ENCODE measurements at places on chromosomes 3 and 15. TPM values are rescaled to one million over a fixed set of nuclear protein-coding genes. Genes with fewer than 3 reads are reported as not detected.

DNA sequence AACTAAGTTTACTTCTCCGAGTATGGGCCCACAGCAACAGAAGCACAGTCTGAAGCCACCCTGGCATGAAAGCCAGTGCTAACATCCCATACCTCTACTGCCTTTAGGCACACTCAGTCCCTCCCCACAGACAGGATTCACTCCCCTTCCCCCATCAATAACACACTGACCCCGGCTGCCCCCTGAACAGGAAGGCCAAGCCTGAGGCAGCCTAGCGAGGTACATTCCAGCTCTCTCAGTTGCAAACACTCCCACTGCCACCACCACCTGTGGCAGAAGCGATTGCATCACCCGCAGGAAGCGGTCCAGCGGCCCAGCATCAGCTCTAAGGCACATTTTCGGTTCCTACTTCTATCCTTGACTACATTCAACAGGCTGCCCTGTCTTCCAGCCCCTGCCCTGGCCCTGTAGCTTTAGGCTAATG, 7.0 kb upstream of the BMF start:
- no peak overlapping the region for H3K4me3 ChIP-seq
- H3K4me1 ChIP-seq: no peaks in the 10 kb centered on the region

- no peak overlapping the region for H3K4me3 ChIP-seq
- peaks cover 3% of the 10 kb centered on the region for H3K27me3 ChIP-seq
- no peaks in the 10 kb centered on the region for H3K36me3 ChIP-seq
- no peak overlapping the region for H3K27ac ChIP-seq
- no peaks in the 10 kb centered on the region for H3K4me1 ChIP-seq
Measured at GRCh38 chr3:72081471-72082185, 296.7 kb upstream of the PROK2 start.

- H3K4me3 ChIP-seq: no peak overlapping the region
- no peaks in the 10 kb centered on the region for H3K4me1 ChIP-seq
- no peaks in the 10 kb centered on the region for H3K36me3 ChIP-seq
Measured at GRCh38 chr3:25142609-25143355, 285.3 kb upstream of the RARB start.

DNA sequence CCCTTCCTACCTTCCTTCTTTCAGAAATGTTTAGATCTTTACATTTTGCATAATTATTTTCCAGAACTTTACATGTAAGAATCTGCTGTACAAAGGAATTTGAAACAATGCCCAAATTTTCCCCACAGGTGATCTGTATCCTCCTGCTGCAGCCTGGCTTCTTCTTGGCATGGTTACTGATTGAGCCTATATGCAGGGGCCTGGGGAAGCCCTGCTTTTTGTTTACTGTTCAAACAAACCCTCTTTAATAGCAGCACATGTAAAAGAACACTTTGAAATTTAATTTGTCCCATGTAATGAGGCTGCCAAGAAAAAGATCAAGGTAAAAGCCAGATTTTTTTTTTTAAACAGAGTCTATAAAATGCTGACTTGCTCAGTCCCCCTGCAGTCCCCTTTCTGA, 432.2 kb downstream of the TUSC7 start:
- no peaks in the 10 kb centered on the region for H3K27me3 ChIP-seq
- H3K27ac ChIP-seq: no peak overlapping the region
- H3K4me1 ChIP-seq: peaks cover 2% of the 10 kb centered on the region
- no peak overlapping the region for H3K4me3 ChIP-seq

GRCh38 chr15:77548589-77549557, 83.8 kb downstream of the LINGO1 start:
- peaks cover under 1% of the 10 kb centered on the region for H3K4me1 ChIP-seq
- no peaks in the 10 kb centered on the region for H3K27me3 ChIP-seq
- H3K36me3 ChIP-seq: no peaks in the 10 kb centered on the region

GRCh38 chr3:5296362-5296761, 108.9 kb downstream of the EDEM1 start:
- H3K27me3 ChIP-seq: no peaks in the 10 kb centered on the region
- no peaks in the 10 kb centered on the region for H3K4me1 ChIP-seq
- no peak for DNase-seq
- no peak overlapping the region for H3K4me3 ChIP-seq
- H3K27ac ChIP-seq: no peak overlapping the region

DNA sequence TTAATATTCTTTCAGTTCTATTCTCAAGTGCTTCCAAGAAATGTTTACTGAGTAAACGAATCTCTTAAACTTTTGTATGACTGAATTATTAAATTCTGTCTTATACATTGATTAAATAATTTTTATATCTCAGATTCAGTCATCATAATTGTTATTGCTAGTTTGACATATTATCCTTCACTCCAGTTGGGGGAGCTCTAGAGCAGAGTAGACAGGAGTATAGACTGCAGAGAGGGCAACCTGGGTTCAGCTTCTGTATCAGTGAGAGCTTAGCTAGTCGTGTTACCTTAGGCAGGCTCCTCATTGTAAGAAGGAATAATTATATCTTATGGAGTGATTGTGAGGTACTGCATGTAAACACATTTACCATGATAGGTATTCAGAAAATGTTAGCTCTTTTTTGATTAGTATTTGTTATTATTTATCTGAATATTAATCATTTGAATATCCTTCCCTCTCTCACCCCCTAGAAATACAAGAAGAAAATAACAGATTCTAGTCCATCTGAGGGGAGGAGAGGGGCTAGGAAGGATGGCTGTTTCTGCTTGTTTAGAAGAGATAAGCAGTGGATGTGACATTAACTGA, 31.0 kb upstream of the ZCWPW2 start:
- DNase-seq: peak; percentile 32
- H3K27me3 ChIP-seq: no peaks in the 10 kb centered on the region
- H3K36me3 ChIP-seq: peaks cover 14% of the 10 kb centered on the region

DNA sequence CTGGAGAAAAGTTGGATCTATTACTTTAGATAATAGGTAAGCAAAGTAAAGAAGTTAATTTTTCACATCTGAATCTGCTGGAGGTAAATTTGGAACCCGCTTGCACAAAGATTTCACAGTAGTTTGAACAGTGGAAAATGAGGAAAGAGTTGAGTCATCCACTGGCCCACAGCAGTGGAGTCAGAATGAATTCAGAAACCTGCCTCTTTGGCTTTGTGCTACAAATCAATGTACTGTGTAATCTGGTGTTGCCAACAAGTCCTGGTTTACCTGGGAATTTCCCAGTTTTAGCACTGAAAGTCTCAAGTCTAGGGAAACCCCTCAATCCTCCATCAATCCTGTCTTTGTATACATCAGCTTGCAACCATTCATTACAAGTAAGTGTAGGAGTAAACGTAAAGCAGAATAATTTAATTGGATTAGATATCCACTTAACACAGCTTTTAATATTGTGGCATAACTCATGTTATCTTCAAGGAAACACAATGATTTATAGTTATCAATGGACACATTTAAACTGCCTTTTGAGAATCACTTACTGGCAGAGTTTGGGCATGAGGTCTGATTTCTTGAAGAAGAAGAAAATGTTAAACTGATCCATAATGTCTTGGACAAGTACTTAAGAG, 100.6 kb downstream of the DCLK3 start:
- H3K4me3 ChIP-seq: no peak overlapping the region
- H3K4me1 ChIP-seq: no peaks in the 10 kb centered on the region
- no peaks in the 10 kb centered on the region for H3K27me3 ChIP-seq
- DNase-seq: no peak

DNA sequence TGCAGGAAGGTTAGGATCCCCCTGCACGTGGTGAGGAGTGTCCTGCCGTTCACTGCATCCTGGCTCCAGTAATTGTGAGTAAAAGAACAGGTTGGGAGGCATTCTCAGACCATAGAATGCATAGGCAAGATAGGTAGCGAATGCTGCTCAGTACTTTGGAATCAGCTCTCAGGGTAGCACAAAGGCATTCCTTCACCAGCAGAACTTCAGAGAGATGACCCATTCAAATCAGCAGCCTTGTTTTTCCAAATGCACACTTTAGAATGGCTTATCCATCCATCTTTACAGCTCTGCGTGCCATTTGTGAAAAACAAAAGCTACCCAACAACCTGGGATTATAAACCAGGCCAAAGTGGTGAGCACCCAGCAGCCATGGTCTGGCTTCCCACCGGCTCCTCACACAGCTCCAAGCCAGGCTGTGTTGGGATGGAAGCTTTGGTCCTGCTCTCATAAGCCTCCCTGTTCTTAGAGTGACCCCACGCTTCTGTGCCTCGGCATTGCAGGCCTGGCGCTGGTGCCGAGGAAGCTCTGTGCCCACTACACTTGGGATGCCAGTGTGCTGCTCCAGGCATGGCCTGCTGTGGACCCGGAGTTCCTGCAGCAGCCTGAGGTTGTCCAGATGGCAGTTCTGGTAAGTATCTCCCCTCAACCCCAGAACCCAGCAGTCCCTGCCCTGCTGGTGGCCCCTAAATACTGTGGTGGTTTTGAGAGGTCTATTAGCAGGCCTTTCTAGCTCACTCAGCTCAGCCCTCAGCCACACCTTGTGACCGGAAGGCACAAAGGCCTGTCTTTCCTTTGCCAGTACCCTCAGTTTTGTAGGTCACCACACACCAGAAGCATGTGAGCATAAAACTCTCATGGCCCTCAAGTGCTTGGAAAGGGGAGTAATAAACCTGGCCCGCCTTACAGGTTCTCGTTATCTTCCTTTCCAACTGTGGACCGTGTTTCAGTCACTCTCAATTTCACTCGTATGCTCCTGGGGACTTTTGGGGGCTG, 52.9 kb upstream of the LIMD1 start:
- no peak for DNase-seq
- H3K27ac ChIP-seq: no peak overlapping the region
- no peak overlapping the region for H3K4me3 ChIP-seq
- H3K36me3 ChIP-seq: peaks cover 30% of the 10 kb centered on the region
- no peaks in the 10 kb centered on the region for H3K27me3 ChIP-seq
- H3K4me1 ChIP-seq: no peaks in the 10 kb centered on the region

DNA sequence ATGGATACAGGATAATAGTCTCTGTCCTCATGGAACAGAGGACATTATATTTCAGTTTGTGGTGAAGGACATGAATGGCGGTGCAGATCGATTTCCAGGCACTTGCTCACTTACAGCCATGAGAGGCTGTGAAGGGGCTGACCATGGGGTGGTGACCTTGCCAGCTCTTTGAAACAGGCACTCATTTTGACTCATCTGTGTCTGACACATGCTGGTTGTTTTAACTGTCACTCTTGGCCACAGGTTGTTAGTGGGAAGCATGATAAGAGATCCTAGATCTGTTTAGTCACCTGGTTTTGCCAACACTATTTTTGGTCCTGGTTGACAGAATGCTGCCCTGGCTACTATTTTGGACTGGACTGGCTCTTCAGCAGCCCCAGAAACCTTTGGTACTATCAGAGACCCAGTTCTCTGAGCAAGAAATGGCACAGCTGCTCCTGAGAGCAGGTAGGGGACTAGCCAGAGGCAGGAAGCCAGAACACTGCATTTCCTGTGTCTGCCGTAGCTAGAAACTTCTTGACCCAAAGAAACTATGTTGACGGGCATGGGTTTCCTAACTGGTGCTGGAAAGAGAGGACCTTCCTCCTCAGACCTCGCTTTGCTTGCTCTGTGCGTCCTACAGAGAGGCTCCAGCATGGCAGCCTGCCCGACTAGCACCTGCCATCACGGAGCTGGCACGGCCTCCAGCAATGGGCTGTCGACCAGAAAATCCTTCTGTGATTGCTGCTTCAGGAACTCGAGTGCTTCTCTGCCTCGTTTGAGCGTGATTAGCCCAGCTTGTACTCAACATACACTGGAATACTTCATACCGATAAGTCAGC, 6.3 kb downstream of the PXYLP1 start:
- no peak overlapping the region for H3K4me3 ChIP-seq
- H3K4me1 ChIP-seq: peaks cover 32% of the 10 kb centered on the region

DNA sequence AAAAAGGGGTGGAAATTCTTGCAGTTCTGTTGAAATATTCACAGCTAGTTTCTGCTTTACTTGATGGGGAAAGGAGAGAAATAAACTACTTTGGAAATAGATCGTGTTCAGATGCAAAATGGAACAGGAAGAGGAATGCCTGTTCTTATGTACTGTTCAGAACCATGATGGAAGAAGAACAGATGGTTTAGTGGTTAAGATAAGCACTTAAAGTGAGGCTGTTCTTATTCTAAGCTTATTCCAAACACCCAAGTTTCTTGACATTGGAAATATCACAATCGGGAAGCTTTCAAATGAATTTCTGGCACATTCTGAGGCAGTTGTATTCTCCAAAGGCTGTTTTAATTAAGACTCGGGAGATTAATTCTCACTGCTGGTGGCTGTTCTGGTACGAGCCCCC, 228.5 kb downstream of the LSAMP start:
- H3K36me3 ChIP-seq: no peaks in the 10 kb centered on the region
- no peak overlapping the region for H3K4me3 ChIP-seq
- H3K4me1 ChIP-seq: no peaks in the 10 kb centered on the region
- DNase-seq: no peak

DNA sequence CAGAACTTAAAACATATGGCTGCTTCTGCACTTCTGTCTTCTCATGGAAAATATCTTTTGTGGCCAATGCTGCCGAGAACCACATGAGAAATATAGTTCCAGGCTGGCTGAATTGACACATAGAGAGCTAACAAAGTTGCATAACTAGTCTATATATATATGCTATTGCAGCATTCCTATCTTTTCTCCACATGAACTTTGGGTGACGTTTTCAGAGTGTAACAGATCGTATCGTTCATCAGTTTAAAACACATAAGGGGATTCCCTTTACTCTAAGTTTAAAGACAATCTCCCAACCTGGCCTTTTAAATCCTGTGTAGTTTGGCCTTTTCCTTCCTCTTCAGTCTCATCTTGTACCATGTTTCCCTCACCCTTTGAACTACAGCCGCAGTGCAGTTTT, 394.2 kb upstream of the CBLB start:
- peaks cover 12% of the 10 kb centered on the region for H3K4me1 ChIP-seq
- H3K27ac ChIP-seq: peak overlapping the region; percentile 80
- no peak overlapping the region for H3K4me3 ChIP-seq
- H3K27me3 ChIP-seq: no peaks in the 10 kb centered on the region
- peak; percentile 48 for DNase-seq

DNA sequence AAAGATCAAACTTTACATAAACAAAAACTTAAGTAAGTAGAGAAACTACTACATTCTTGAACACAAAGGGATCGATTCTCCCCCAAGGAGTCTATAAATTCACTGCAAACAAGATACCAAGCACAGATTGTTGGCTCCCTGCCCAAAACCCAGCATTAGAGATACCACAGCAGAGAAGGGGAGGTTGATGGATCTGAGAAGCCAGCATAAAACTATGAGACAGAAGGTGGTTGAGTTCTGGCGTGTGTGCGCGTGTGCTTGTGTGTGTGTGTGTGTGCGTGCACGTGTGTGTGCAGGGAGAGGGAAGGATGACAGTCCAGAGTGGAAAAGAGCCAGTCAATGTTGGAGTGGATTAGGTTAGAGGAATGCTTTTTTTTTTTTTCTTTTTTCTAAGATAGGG, 143.2 kb upstream of the PRR20G start:
- no peaks in the 10 kb centered on the region for H3K4me1 ChIP-seq
- H3K27me3 ChIP-seq: peaks cover 26% of the 10 kb centered on the region
- no peak overlapping the region for H3K4me3 ChIP-seq
- DNase-seq: no peak
- no peaks in the 10 kb centered on the region for H3K36me3 ChIP-seq

DNA sequence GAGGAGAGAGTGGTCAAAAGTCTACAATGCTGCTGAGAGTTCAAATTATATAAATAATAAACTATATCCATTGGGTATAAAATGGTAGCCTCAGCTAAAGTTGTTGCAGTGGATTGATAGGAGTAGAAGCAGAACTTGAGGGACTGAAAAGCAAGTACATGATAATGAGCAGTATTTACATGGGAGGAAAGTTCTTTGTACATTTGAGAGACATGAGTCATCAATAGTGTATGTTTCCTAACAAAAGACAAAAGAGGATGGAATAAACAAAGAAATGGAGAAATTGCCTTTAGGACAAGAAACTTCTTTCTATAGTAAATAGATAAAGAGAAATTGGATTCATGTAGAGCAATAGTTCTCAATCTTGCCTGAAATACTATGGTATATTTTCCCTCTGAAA, 110.0 kb upstream of the PLSCR5 start:
- DNase-seq: no peak
- no peaks in the 10 kb centered on the region for H3K36me3 ChIP-seq
- no peaks in the 10 kb centered on the region for H3K4me1 ChIP-seq
- H3K27ac ChIP-seq: no peak overlapping the region
- H3K27me3 ChIP-seq: no peaks in the 10 kb centered on the region

CHAC1 gene
- 1.4 TPM for polyA plus RNA-seq

KCTD6 gene
- 25.3 TPM for polyA plus RNA-seq
